HEK293T (cell line): ENCODE measurements at places on chromosomes 16 and 17.
A peak's percentile ranks its signal among the peaks of the same experiment; 100 is the strongest.

GRCh38 chr16:85369741-85370528 lies 243.2 kb upstream of the GSE1 start:
- DNase-seq, result peak; percentile 80

DNA sequence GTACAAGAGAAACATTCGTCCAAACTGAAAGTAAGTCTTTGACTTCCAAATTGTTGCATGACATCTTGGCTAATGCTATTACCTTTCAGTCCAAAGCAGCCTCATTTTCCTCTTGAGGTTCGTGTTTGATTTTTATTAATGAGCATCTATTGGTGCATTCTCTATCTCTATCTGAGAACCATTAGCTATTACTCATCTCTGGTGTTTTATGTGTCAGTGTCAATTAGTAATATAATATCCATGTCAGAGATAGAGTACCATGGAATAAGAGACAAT lies 388.1 kb upstream of the GOT2 start:
- no peak for DNase-seq

- no peak for DNase-seq
These were observed 21.3 kb upstream of the HEXD start for GRCh38 chr17:82396601-82397435.

DNA sequence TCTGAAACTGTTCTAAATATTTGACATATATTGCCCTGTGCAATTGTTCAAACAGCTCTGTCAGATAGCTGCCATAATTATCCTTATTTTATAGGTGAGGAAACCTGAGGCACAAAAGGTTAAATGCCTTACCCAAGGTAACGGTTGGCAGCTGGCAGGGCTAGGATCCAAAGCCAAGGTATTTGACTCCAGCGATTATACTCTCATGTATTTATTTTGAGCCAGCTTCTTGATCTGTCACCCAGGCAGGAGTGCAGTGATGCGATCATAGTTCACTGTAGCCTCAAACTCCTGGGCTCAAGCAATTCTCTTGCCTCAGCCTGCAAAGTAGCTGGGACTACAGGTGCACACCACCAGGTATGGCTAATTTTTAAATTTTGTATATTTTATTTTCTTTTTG lies 7.2 kb downstream of the ENO3 start:
- no peak for DNase-seq

DNA sequence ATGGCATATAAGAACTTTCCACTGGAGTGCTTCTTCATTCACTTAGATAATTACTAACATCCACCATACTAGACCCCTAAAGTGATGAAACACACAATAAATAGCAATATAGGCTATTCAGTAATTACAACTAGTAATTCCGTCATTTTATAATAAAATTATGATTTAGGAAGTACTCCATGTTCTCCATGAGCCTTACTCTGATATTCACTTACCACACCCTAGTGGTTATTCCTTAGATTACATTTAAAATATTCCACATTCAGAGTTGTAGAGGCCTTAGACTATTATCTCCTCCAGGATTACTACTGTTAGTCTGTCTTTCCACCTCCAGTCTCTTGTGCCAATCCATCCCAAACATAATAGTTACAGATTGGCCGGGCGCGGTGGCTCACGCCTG lies 62.4 kb downstream of the STH start:
- DNase-seq, result peak; percentile 38

DNA sequence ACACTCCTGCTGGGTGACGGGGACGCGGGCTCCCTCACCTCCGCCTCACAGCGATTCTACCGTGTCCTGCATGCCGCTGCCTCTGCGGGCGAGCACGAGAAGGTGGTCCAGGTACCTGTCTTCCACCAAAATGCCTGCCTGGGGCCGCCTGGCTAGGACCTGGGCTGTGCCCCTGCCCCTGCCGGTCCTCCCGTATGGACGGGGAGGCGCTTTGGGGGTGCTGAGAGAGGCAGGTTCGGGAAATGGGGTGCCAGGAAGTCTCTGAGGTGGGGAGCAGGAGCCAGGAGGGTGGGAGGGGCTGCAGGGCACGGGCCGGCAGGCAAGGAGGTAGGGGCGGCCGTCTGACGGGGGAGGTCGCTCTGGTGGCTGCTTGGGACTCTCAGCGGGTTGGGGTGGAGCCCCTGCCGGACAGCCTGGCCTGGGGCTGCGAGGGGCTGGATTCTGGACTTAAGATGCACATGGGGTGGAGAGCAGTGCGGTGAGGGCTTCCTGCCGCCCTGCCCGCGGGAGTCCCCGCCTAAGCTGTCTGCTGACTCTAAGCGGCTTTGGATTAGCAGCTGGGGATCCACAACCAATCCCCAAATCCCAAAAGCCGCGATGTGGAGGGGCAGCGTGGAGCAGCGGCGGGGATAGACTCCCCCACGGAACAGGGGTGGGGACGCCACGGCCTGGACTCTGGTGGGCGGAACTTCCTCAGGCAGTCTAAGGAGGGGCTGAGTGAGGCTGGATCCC lies 5.8 kb downstream of the CHTF18 start:
- no peak for DNase-seq

- DNase-seq, result no peak
These were observed 26.6 kb downstream of the ITPRIPL2 start for GRCh38 chr16:19140396-19140795.

DNA sequence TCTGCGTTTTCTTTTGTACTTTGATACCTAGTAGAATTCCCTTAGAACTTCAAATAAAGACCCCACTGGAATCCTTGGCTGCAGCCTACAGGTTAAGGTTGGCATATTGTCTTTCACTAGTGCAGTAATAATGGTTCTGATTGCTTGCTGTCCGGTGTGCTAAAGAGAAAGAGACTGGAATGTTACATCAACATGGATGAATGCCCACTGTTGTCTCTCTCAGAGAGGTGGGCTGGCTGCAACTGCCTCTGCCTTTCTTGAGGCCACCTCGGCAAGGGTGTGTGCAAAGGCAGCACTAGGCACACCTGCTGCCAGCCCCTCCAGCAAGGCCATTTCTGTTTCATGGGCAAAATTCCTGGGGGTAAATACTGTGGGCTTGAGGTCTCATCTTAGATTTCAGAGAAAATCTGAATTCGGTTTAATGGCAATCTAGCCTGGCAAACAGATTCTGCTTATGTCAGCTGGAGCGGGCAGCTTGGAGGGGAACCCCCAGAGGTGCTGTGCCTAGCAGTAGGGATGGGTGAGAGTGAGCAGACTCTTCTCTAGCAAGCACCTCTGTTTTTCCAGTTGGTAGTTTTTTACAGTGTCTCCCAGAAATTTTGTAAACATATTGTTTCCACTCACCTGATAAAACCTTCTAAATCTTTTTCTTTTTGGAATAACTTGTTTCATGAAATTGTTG lies 54.0 kb downstream of the MRTFB start:
- no peak for DNase-seq

DNA sequence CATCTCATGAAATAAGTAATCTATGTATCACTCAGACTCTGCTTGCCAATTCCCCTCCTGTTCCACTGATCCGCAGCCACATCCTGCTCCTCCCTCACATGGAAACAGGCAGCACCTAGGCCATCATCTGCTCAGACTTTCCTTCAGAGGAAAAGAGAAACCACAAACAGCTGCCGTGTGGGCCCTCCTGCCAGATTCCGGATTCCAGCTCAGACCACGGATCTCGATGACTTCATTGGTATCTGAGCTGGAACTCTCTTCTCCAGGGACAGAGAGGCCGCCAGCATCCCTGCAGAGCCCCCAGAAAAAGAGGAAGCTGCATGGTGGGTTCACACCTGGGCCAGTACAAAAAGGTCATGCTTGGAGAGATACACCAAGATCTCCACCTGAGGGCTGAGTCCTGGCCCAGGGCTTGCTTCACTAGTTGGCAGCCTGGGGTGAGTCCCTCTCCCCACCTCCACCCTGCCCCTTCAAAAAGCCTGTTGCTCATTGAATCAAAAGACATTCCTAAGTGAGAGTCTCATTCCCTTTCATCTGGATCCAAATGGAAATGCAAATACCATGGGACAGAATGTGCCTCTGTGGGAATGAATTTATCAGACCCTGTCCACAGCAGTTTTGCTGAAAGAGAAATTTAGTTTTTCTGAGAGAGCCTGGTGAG lies 47.2 kb downstream of the HOXB1 start:
- no peak for DNase-seq

DNA sequence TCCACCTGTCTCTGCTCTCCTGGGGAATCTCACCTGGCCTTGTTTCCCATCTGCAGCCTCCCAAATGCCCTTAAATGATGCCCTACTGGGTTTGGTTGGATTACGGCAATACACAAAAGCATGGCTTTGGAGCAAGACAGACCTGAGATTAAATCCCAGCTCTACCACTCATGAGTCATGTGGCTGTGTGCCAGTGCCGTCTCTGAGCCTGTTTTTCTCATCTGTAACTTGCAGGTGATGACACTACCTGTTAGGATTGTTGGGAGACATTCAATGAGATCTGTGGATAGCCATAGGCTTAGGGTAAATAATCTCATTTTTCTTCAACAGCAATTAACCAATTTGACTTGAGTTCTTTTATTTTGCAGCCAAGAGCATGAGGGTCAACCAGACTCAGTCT lies 240.3 kb downstream of the MAF start:
- DNase-seq, result no peak

DNA sequence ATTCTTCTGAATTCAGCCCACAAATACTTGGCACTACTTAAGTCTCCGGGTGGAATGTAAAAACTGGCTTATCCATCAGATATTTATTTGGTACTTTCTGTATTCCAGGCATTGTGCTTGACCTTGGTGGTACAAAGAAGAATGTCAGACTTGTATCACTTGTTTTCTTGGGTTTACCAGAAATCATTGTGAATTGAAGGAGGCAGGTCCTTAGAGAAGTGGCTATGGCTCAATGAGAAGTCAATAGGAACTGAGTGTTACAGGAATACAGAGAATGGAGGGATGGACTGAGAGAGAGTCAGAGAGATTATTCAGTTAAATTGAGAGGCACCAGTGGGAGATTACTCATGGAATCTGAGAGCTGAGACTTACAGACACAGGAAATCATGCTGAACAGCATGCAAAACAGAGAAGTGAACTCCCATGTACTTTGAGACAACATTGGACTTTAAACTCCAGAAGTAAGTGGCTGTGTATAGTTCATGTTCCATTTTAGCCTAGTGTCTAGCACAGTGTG lies 704.1 kb downstream of the CDH11 start:
- no peak for DNase-seq

GRCh38 chr16:63061319-63061718 lies 1025.1 kb upstream of the CDH8 start:
- DNase-seq, result no peak

DNA sequence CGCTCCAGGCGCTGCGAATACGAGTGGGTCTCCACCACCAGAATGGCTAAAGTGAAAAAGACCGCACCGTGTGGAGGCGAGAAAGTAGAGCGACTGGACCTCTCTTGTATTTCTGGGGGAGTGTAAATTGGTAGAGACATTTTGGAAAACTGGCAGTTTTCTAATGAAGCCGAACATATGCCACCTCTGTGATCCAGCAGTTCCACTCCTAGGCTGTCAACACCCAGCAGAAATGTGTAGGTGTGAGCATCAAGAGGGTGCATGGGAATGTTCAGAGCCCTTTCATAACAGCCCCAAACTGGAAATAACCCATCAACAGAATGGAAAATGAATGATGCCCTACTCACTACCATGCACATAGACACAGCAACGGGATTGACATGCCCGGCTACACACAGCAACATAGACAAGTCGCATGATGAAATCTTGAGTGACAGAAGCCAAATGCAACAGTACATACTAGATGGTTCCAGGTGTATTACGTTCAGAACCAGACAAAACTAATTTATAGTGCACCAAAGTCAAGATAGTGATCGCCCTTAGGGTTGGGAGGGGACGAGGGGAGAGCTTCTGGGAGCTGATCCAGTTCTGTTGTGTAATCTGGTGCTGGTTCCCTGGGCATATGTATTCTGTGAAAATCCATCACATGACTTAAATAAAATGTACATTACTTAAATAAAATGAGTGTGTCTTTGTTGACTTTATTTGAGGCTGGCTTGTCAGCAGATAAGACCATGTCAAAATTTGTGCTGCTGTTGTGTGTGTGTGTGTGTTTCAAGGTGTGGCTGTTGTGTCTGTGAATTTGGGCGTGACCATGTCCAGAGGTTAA lies 877 bp upstream of the BCL7C start:
- DNase-seq, result no peak

DNA sequence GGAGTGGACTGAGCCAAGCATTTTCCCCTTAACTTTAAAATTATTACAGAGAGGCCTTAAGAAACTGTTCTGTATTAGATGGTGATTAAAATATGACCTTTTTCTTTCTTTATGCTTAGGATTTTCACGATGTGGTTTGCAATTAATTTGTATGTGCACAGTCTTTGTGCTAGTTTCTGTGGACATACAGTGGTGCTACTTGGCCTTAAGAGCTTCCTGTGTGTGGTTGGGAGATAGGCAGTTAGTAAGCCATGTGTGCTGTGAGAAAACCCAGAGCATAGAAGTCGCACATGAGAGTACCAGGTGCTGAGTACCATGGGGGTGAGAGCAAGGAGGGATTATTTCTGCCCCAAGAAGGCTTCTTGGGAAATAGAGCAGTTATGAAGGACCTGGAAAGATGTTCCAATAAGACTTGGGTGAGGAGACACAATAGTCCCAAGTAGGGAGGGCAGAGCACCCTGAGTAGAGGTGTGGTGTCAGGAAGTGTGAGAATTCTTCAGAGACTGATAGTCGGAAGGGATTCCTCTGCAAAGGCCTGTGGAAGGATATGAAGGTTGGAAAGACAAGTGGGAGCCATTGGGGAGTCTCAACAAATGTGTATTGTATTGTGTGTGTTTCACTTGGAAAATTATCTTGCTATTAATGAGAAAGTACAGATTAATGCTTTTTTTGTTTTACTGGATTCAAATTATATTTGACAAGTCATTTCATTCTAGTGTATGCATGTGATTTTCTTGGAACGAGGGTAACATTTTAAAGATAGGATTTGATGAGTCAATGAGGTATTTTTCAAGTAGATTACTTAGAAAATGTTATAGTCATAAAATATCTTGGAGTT lies 239.9 kb downstream of the PRKCA start:
- DNase-seq, result no peak

DNA sequence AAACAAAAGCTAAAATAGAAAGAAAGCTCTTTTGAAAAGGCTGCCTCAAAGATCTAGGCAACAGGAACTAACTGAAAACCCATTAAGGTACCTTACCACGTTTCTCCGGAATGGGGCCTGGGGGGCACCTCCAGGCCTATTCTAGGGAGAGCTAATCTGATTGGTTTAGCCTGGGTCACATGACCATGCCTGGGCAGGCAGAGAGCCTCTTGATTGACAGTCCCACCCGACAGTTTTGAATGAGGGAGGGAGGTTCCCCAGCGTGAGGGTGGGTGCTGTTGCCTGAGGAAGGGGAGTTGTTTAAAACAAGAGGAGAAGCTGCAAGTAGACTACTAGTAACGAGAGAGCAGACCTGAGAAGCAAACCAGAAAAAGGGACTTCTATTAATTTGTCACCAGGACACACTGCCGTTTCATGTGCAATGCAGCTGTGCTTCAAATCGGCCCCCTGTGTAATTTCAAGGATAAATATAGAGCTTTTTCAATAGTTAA lies 143.4 kb upstream of the HS3ST2 start:
- DNase-seq, result peak; percentile 74

DNA sequence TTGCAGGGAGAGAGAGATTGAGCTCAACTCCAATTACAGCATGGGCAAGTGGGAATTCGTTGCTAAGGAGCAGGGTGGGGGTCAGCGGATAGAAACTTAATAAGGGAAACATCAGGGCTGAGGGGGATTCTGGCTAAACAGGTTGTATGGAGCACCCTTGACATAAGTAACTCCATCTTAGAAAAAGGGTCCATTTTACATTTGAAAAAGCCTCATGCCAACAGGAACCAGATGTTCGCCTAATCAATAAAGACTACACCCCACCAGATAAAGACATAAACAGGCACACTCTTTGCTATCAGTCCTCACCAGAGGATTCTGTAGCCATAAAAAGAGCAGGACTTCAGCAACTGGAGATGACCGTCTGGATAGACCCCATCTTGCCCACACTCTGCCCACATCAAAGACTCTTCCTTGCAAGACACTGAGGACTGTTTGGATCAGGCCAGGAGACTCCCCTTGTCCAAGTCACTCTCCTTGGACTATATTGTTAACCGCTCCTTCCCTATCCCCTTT lies 1.6 kb upstream of the LRRC75A start:
- no peak for DNase-seq
